ENCODE measurements at places on chromosomes 16 and 17.
A peak's percentile ranks its signal among the peaks of the same experiment; 100 is the strongest.

DNA sequence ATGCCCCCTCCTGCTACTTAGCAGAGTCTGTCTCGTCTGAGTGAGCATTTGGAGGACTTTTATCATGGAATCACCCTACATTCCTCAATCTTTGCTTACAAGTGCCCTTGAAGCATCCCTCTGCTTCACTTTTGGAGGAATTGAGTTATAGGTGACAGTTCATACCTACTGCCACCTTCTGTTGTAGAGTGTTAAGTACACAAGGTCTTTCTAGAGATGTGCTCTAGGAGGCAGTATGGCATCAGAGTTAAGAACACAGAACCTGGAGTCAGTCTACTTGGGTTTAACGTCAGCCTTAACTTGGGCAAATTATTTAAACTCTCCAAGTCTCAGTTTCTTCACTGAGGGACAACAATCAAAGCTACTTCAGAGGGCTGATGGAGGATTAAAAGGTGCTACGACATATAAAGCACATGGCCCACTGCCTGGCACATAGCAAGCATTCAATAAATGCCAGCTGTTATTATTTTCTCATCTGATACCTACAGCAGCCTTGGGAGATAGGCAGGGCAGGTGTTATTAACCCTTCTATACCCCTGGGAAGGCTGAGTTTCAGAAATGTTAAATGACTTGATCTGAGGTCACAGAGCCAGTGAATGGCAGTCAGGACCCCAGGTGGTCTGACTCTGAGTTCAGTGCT lies 62.2 kb downstream of the UTP18 start:
- no peak for DNase-seq

DNA sequence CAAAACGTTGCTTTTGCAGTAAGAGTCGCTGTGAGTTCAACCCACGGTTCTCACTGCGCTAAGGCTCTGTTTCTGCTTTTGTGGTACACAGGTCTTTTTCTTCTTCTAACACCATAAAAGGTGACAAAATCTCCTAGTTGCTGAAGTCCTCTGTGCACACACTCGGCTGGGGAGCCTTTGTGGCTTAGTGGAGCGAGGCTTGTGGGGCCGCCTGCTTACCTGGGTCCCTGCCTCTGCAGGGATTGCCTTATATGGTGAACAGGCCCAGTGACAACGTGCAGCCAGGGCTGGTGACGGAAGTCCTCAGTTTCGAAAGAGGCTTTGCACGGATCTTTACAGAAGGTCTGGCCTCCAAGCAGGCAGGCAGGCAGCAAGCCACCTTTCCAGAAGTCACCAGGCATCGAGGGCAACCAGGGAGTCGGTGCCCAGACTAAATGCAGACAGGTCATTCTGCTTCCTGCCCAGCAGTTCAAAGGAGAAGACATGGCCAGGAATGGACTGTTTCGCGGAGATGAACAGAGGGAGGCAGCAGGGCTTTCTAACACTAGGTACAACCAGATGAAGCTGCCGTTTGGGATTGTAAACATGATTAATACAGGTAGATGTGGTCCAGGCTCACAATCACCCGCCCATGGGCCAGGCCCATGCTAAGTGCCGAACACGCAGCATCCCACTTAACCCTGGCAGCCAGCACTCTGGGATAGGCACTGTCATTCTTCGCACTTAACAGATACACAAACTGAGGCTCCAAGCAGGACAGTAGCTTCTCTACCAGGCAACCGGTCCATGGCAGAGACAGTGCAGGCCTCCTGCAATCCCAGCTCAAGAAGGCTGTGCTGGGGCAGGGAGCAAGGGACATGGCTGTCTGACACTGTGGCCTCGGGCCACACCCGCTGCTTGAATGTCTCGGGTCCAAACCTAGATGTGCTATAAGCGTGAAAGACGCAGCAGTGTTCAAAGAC lies 10.7 kb upstream of the MEAK7 start:
- DNase-seq, result no peak

DNA sequence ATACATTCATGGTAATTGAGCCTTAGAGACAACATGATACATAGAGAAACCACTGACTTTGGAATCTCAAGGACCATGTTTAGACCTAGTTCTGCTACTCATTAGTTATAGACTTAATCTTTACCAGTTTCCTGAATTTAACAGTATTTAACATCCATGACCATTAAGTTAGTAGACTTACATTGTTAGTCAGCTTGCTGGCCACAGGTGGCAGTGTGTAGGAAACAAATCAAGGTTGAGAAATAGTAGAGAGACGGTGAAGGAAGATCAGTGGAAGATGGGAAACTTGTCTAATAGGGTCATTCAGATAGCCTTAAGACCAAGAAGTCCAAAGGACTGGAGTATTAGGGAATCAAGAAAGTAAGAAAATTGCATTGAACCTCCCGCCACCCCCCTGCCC lies 31.0 kb downstream of the OMG start:
- DNase-seq, result no peak

DNA sequence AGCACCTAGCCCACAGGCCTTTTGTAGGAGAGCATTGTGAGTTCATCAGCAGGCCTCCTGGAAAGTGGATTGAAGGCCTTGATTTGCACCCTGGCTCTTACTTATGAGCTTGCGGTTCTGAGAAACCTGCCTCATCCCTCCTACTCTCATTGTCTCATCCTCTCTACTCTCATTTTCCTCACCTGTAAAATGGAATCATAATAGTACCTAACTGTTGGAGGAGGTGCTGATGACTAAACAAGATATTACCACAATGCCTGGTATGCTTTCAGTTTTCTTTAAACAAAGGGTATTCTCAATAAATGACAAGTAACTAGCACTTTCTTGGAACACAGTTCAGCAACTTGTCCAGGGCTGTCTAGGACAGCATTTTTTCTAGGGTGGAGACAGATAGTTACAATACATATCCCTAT lies 243.1 kb upstream of the MAF start:
- no peak for DNase-seq

DNA sequence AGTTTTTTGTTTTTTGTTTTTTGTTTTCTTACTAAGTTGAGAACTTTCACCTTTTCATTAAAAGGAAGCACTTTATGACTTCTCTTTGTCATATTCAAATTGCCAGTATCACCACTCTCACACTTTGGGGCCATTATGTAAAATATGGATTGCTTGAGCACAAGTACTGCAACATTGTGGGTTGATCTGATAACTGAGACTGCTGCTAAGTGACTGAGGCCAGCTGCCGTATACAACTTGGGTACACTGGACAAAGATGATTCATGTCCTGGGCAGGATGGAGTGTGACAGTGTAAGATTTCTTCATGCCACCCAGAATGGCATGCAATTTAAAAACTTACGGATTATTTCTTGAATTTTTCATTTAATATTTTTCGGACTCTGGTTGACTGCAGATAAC lies 7.8 kb downstream of the TTC19 start:
- no peak for DNase-seq

DNA sequence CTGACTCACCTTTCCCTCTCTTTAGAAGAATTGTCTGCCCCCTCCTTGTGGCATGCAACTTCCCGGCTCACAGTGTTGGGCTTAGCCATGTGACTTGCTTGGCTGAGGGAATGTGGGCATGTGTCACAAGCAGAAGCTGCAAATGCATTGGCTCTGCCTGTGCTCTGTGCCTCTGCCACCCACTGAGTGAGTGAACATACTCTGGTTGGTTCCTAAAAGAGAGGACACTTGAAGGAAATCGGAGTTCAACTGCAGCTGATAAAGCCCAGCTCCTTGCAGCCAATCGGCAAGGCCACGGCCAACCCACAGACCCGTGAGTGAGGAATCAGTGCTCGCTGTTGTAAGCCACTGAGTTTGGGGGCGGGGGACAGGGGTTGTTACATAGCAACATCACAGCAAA lies 10.9 kb upstream of the GINS2 start:
- peak; percentile 45 for DNase-seq
